Right lung (tissue), 10 donors: ENCODE measurements at places on chromosomes 16 and 17.

DNA sequence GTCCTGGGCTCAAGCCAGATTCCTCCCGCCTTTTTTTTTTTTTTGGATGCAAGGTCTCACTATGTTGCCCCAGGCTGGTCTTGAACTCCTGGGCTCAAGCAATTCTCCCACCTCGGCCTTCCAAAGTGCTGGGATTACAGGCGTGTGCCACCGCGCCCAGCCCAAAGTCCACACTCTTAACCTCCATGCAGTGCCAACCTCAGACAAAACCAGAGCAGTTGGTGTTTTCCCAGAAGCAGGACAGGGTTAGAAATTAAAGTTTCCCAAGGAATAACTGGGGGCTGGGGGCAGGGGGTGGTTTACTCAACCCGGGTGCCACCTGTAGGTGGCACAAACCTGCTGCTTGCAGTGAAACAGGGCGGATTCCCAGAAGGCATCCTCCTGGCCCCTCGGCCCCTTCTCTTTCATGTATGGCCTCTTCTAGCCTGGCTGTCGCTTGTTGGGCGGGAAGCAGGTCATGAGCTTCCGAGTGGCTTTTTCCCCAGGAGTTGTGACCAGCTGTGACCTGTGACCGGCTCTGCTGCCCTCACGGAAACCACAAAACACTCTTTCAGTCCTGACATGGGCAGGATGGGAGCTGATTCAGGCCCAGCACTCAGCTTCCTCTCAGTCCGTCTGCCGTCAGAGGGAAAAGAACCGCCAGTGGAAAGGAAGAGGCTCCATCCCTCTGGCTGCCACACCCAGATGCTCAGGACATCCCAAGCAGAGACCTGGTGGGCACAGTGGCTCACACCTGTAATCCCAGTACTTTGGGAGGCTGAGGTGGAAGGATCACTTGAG is 25.6 kb upstream of the USP7 start:
- DNase-seq, result no peak

GRCh38 chr17:59277031-59277430 is 54.4 kb upstream of the YPEL2 start:
- DNase-seq, result no peak

- no peak for DNase-seq
Observed at GRCh38 chr17:14827396-14827919, 437.7 kb downstream of the PMP22 start.

DNA sequence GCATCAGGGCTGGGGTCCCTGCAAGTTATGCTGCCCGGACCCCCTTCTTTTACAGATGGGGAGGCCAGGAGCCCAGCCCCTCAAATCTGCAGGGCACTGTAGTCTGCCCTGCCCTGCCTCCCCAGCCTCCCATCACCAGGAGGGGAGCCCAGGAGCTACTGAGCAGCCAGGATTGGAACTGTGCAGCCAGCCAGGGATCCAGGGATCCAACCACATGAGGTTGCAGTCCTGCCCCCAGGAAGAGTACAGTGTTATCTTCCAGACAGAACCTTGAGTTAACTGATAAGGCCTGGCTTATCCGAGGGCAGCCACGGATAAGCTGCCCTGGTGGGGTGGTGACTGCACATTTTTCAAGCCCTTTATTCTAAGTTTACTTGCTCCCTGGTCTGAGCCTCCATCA is 11.4 kb upstream of the NDRG4 start:
- no peak for DNase-seq

DNA sequence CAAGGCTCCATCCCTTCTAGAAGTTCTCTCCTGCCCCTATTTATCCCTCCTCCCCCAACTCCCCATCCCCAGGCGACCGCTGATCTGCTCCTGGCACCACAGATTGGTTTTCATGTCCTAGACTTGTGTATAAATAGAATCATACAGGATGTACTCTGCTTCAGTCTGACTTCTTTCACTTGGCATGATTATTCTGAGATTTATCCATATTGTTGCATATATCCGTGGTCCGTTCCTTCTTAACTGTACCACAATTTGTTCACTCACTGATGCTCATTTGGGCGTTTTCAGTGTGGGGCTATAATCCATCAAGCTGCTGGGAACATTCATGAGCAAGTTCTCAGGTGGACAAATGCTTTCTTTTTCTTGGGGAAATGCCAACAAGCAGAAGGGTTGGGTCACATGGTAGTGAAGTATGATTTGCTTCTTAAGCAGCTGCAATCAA is 23.9 kb downstream of the PITPNM3 start:
- no peak for DNase-seq

DNA sequence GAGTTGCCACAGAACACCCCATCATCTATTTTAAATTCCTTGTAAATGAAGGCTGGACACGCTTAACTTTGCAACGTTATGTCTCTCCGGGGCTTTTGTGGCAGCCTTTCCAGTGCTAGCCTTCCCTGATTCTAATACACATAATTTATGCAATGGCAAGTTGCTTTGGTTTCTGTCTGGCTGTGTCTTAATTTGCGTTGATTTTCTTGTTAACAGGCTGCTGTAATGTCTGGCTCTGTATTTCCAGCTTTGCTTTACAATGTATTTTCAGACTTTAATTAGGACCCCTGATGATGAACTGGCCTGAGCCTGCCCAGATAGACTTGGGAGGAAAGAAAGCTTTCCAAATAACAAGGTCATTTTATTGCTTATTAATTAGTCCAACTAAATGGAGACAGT is 30.3 kb downstream of the ARSG start:
- no peak for DNase-seq

DNA sequence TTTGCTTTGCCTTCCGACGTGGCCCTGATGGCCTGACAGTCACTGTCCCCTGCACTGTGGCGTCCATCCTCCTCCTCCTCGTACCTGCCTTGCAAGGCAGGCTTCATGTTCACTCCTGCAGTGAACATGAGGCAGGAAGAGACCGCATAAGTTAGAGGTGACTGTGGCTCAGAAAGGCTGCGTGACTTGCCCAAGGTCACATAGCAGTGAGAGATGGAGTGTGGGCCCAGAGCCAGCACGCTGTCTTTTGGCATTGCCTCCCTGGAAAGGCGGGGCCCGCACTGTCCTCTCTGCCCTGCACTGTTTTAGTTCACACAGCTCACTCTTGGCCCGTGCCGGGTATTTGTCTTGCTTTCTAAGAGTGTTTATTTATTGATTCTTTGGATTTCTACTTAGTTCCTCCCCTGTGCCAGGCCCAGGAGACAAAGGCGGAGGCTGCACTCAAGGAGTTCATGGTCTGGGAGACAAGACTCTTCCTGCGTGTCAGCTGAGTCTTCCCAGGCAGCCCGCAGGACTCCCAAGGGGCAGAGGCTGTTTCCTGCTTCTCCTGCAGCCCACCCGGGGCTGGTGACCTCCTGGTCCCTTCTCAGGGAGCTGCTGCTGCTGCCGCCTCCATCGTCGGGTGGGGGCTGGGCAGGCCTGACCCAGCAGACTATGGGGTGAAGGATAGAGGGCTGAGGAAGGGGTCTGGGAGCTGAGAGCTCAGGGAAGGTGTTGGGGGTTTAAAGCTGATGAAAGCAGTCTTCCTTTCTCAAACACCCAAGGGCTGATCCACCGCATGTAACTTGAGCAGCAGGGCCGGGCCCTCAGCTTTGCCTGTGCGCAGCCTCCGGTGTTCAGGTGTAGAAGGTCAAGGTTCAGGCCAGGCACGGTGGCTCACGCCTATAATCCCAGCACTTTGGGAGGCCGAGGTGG is 12.7 kb downstream of the CYGB start:
- DNase-seq, result no peak

- no peak for DNase-seq
Observed at GRCh38 chr17:8016632-8017424, 14.4 kb downstream of the GUCY2D start.

- DNase-seq, result no peak
Observed at GRCh38 chr17:17071531-17072360, 29.5 kb downstream of the MPRIP start.

DNA sequence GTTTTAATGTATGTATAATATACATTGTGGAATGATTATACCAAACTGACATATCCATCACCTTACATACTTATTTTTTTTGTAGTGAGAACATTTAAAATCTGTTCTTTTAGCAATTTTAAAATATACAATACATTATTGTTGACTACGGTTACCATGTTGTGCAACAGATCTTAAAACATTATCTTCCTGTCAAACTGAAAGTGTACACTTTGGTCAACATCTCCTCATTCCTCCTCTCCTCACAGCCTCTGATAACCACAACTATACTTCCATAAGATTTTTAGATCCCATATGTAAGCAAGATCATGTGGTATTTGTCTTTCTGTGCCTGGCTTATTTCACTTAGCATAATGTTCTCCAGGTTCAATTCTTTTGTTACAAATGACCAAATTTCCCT is 7.5 kb upstream of the DNAJA2 start:
- no peak for DNase-seq

- DNase-seq, result no peak
Observed at GRCh38 chr16:47965439-47965838, 190.4 kb downstream of the ABCC12 start.

GRCh38 chr17:45575126-45575885 is 84.8 kb upstream of the PLEKHM1 start:
- DNase-seq, result no peak

GRCh38 chr17:33385133-33385532 is 92.0 kb upstream of the ASIC2 start:
- DNase-seq, result no peak
